MV-4-11 (cell line): ENCODE measurements at places on chromosomes 5 and 9.

DNA sequence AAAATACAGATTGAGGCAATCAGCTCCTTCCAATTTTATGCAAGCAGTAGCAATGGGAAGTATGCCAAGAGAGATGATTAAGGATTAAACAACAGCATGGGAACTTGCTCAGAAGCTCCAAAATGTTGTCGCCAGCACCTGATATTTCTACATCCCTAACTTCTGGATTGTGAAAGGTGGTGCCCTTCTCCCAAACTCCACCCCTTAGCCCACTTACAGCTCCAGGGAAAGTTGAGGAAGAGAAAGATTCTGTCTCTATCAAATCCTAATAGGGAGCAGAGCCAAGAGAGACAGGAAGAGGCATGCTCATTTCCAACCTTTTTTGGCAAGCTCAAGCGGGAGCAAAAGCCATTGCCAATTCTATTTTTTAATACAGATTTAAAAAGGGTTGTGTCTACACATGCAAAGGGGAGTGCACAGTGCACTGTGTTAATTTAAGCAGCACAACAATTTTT, 92.4 kb upstream of the NR3C1 start:
- peak; percentile 36 for DNase-seq

DNA sequence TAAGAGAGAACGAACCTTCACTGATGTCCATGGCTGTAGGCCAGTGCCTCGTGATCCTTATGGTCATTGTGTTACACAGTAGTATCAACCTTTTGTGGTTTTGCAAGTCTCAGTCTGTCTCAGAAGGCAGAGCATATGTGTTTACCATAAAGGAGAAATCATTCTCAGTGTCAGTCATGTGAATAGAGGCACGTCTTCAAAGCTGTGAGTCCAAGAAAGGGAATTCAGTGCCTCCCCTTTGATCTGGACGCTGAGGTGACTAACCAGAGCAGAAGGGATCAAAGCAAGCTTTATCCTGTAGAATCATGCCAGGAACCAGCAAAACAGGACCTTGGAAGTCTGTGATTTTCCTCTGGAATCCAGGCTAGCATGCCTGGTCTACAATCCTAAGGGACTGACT, 433.9 kb downstream of the DNAH5 start:
- no peak for DNase-seq

GRCh38 chr5:151541571-151541970, 49.6 kb downstream of the FAT2 start:
- DNase-seq, result peak; percentile 14

DNA sequence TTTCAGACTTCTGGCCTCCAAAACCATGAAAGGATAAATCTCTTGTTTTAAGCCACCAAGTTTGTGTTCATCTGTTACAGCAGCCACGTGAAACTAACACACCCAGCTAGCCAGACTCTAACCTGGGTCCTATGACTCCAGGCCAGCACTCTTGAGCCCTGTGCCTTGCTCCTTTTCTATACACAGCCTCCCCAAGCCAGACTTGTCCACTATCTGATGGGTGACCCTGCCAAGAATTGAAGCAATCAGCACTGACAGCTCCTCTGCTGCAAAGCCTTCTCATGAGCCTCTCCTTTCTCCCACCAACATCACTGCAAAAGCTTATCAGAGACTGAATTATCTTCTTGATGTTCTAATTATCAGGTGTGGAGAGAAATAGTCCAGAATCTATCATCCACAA, 41.4 kb downstream of the SIL1 start:
- no peak for DNase-seq

DNA sequence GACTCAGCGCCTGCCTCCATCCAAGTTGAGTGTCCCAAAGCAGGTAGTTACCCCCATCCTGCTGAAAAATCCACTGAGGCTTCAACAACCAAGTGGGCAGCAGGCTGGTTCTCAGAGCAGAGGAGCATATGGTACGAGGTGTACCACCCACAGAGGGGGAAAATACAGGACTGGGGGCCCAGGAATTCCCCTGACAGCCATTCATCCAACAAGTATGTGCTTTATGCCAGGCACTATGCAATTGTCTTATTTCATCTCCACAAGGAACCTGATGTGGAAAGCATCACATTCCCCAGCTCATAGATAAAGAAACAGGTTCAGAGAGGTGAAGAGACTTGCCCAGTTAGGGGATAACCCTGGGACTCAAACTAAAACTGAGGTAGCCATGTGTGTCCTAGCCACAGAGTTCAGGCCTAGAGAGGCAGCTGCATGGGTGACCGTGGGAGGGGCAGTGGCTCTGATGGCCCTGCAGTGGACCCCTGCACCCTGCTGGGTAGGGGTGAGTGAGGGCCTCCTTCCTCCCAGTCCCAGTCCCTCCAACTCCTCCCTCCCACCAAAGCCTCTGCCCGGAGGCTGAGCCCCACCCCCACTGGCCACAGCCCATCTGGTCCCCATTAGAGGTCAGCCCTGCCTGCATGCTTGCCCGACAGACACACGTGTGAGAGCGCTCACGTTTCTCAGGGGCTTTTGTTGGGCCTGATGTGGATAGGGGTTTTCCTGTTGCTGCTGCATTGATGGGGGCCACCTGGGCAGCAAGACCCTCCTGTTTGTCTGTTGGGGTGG, 11.5 kb downstream of the PDLIM4 start:
- no peak for DNase-seq

- DNase-seq, result peak; percentile 27
Measured at GRCh38 chr9:100379862-100380261, 27.1 kb upstream of the TEX10 start.

DNA sequence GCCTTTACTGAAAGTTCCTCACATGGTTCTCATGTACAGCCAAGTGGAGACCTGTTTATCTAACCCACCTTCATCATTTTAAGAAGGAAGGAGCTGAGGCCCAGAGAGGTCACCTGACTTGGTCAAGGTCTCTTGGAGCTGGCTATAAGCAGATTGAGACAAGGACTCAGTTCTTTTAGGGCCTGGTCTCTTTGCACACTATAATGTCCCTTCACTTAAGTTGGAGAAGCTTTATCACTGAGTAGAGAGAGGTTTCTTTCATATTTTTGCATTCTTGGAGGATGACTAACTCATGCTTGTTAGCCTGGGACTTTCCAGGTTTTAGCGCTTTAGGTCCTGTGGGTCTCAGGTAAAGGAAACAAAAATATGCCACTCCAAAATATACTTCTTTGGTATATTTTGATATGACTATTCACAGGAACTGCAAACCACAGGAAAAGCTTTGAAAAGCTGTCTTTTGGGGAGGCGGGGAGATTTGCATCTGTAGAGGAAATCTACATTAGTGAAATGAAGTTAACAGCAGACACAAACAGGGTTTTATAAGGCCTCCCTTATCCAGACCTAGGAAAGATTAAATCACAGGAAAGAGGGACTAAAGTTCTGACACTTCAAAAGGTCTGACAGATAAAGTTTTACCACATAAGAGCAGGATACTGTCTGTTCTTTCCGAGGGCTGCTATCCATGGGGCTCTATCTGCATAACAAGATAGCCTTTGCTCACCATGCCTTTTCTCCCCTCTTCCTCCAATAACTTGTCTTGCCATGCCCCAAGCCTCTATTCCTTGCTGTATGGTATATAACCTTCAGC, 95.8 kb upstream of the ANKRD55 start:
- no peak for DNase-seq
